Body of pancreas (tissue), 4 donors: ENCODE measurements at places on chromosomes 4 and X. TPM values are rescaled to one million over a fixed set of nuclear protein-coding genes. Genes with fewer than 3 reads are reported as not detected.

The HEPH gene
- 2.3 TPM for total RNA-seq

The PRRG1 gene
- total RNA-seq, result 3.9 TPM

DNA sequence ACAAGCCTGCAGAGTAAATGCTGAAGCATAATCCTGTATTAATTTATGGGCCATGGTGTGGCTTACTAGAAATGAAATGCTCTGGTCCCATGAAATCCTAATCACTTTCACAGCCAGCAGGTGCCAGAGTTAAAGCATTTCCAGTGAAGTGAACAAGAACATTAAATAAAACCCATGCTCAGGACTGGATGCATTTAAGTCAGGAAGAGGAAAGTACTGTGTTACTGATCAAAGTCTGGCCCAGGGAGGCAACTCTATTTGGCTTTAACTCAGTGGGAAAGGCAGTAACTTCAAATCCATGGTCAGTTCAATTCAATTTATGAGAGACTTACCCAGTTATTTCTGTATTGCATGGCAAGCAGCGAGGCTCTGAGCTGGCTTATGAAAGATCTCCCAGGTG, 29.2 kb downstream of the AGA start:
- no peaks in the 10 kb centered on the region for H3K27me3 ChIP-seq
- no peak for DNase-seq
- no peak overlapping the region for H3K27ac ChIP-seq
- H3K4me3 ChIP-seq, result no peak overlapping the region
- no peaks in the 10 kb centered on the region for H3K36me3 ChIP-seq

DNA sequence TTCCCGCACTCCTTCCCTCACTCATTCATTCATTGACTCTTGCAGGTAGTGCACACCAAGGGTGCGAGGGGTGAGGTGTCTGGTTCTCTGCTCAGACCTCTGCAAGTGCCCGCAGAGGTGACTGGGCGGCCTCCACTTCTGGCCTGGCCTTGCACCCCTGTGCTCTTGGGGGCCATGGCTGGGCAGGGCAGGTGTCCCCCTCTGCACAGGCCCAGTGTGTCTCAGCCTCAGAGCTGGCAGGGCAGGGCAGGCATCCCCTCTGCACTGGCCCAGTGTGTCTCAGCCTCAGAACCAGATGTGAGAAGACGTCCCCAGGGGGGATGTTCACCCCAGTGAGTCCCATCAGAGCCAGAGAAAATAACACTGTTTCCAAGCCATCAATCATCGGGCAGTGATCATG, 16.8 kb downstream of the CPZ start:
- H3K4me1 ChIP-seq, result no peaks in the 10 kb centered on the region
- H3K27ac ChIP-seq, result no peak overlapping the region
- no peaks in the 10 kb centered on the region for H3K27me3 ChIP-seq
- no peak overlapping the region for H3K4me3 ChIP-seq
- H3K36me3 ChIP-seq, result no peaks in the 10 kb centered on the region
- DNase-seq, result no peak

- DNase-seq, result no peak
- no peak overlapping the region for H3K27ac ChIP-seq
- H3K4me3 ChIP-seq, result no peak overlapping the region
- H3K4me1 ChIP-seq, result no peaks in the 10 kb centered on the region
- H3K27me3 ChIP-seq, result no peaks in the 10 kb centered on the region
- no peaks in the 10 kb centered on the region for H3K36me3 ChIP-seq
Observed at GRCh38 chrX:85992811-85993229, 54.5 kb downstream of the CHM start.

- H3K4me1 ChIP-seq, result no peaks in the 10 kb centered on the region
- no peak overlapping the region for H3K4me3 ChIP-seq
- no peaks in the 10 kb centered on the region for H3K36me3 ChIP-seq
- H3K27me3 ChIP-seq, result no peaks in the 10 kb centered on the region
- H3K27ac ChIP-seq, result no peak overlapping the region
Observed at GRCh38 chrX:28491941-28492340, 95.3 kb upstream of the IL1RAPL1 start.

DNA sequence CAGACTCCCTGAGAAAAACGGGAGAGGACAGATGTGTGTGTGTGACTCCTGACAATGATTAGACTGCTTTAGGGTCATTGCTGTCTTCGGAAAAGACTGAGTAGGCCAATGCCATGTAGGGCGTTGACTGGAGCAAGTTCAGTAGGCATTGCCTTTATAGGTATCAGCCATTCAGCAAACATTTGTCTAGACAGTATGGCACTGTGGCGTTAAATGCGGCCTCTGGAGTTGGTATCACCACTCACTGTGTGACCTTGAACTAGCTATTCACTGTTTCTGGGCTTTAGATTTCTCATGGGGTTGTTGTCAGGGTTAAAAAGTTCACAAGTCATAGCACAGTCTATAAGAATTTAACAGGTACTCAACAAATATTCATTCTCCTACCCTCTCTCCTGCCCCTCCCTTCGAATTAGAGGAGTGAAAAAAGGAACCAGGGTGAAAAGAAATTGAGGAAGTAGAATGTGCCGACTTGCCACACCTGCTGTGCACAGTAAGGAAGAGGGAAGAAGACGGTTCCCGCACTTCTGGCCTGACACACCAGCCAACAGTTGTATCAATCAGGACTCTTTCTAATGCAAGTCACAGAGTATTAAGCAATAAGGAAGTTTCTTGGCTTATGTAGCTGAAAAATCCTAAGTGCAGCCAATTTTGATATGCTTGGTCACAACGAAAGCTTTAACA, 83.2 kb upstream of the PLAC8 start:
- no peaks in the 10 kb centered on the region for H3K27me3 ChIP-seq
- H3K4me1 ChIP-seq, result no peaks in the 10 kb centered on the region
- H3K27ac ChIP-seq, result no peak overlapping the region
- H3K4me3 ChIP-seq, result no peak overlapping the region

DNA sequence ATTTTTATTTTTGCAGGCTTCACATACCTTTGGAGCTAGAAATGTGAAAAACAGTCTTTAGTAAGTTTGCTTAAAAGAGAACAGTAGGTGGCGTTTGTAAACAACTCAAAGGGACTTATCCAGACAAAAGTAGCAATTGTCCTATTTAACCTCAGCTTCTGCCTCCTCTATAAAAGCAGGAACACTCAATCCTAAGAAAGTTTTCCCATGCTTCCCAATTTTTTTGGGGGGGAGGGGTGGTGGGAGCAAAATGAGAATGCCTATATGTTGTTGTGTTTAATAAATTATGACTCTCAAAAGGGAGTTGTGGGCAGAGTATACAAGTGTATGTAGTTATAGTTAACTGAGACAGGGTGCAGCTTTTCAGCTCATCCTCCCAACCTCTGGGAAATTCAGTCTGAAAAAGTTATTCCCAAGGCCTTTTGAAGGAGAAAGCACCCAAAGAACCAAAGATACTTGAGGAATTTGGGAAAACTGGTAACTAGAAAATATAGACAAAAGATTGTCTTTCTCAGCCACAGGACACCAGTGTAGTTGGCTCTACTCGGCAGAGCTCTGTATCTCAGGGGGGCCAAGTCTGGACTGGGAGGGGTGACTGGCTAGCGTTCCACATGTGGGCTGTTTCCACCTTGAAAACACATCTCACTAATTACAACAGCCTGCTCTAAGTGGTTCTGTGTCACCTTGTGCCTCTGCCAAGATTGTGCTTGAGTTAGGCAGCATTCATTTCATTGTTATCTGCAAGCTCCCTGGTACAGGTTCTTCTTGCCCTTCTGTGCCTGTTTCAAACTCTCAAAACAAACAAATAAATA, 2.8 kb downstream of the SFRP2 start:
- H3K36me3 ChIP-seq, result no peaks in the 10 kb centered on the region
- no peak overlapping the region for H3K27ac ChIP-seq
- H3K27me3 ChIP-seq, result peaks cover 5% of the 10 kb centered on the region
- DNase-seq, result no peak
- peaks cover 24% of the 10 kb centered on the region for H3K4me1 ChIP-seq

- H3K27ac ChIP-seq, result no peak overlapping the region
- H3K27me3 ChIP-seq, result no peaks in the 10 kb centered on the region
- H3K4me3 ChIP-seq, result no peak overlapping the region
- DNase-seq, result no peak
- peaks cover 9% of the 10 kb centered on the region for H3K4me1 ChIP-seq
Observed at GRCh38 chrX:41445171-41445570, 2.0 kb upstream of the NYX start.
